ENCODE measurements at places on chromosomes 1 and 21.

GRCh38 chr1:180498594-180498993 lies 3.8 kb downstream of the ACBD6 start:
- no peak for DNase-seq

- DNase-seq, result no peak
Measured at GRCh38 chr1:185474440-185475149, 157.6 kb upstream of the IVNS1ABP start.

DNA sequence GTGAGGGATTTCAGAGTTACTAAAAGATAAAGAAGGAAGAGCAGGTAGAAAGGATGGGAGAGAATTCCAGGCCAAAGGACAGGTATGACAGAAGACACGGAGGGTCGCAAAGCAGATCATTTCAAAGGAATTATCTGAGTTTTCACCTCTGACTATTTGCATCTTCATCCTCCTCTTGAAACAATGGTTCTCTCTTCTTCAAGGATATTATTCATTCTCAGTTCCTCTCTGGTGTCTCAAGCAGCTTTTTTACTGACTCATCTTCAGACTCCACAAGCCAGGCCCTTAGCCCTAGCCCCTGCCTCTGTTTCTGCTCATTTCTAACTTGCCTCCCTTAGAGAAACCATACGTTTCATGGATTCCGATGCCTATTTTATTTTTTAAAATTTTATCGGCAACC lies 15.0 kb downstream of the DDX59 start:
- no peak for DNase-seq

- no peak for DNase-seq
Measured at GRCh38 chr1:157106813-157107189, 7.2 kb upstream of the ETV3L start.

GRCh38 chr1:54249819-54250435 lies 50.0 kb downstream of the MRPL37 start:
- no peak for DNase-seq

DNA sequence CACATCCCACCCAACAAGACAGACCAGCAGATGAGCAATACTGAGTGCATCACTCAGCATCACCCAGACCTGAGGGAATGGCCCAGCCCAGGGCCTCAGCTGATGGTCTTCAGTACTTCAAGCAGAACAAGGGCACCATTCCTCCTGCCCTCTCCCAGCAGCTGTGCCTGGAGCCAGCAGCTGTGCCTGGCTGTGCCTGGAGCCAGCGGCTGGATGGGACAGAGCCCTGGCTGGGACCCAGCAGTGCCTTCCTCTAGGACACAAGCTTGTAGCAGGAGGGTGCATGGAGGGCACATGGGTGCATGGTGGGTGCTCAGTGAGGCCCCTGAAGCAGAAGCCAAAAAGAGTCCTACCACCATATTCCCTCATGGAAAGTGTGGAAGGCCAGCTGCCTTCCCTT lies 583.8 kb downstream of the NPHP4 start:
- DNase-seq, result no peak

- no peak for DNase-seq
Measured at GRCh38 chr1:32031578-32032274, 18.1 kb downstream of the KHDRBS1 start.

DNA sequence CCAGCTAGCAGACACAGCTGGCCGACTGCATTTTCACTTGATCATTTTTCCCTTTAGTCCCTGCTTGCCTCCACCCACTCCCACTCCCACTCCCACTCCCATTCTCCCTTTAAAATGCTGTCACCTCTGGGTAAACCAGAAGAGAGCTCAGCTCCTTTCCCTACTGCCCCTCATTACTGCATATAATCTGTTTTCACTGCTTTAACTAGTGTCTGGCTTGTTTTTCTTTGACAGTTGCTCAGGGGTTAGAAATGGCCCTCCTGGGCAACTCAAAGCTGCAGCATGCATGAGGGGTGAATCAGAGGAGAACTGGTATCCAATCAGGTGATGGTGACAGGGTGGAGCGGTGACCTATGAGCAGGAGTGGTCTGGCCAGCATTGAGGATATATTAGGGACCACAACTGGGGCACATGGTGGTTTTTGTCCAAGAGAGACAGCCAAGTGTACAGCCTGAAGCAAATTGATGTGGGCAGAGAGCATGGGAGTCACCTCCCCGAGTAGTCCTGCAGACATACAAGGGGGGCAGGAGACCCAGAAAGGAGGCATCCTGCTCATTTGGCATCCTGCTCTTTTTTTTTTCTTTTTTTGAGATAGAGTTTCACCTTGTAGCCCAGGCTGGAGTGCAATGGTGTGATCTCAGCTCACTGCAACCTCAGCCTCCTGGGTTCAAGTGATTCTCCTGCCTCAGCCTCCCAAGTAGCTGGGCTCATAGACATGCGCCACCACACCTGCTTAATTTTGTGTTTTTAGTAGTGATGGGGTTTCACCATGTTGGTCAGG lies 42.6 kb upstream of the SRSF10 start:
- no peak for DNase-seq
